Dorsolateral prefrontal cortex (tissue), 122 donors: ENCODE measurements at places on chromosomes 11 and 22. TPM values are rescaled to one million over a fixed set of nuclear protein-coding genes. Genes with fewer than 3 reads are reported as not detected.

The ATL3 gene
- total RNA-seq, result 22.3 TPM

The TRIM51 gene
- not detected for total RNA-seq

The BANF1 gene
- 89.7 TPM for total RNA-seq

The ATP5MG gene
- 166 TPM for total RNA-seq

The IGLL1 gene
- not detected for total RNA-seq

The ARHGAP8 gene
- 5.9 TPM for total RNA-seq

The MAPK8IP2 gene
- 193 TPM for total RNA-seq

The KRTAP5-7 gene
- 3.6 TPM for total RNA-seq

The PIK3IP1 gene
- total RNA-seq, result 44.9 TPM

The CABP4 gene
- 0.72 TPM for total RNA-seq

The RBMXL2 gene
- 0.40 TPM for total RNA-seq

The OR56A1 gene
- 0.75 TPM for total RNA-seq

The SLCO2B1 gene
- 88.6 TPM for total RNA-seq

The HEPN1 gene
- total RNA-seq, result not detected

The SYVN1 gene
- 70.3 TPM for total RNA-seq

The ADAMTS15 gene
- 0.83 TPM for total RNA-seq

The ZP1 gene
- total RNA-seq, result not detected

The STIP1 gene
- total RNA-seq, result 112 TPM
